Thyroid gland (tissue), 4 donors: ENCODE measurements at places on chromosomes 2 and 18. TPM values are rescaled to one million over a fixed set of nuclear protein-coding genes. Genes with fewer than 3 reads are reported as not detected.
A peak's percentile ranks its signal among the peaks of the same experiment; 100 is the strongest.

ME2 gene
- total RNA-seq: 48.1 TPM

CAPN10 gene
- total RNA-seq: 25.3 TPM

UBXN2A gene
- 13.8 TPM for total RNA-seq

DNA sequence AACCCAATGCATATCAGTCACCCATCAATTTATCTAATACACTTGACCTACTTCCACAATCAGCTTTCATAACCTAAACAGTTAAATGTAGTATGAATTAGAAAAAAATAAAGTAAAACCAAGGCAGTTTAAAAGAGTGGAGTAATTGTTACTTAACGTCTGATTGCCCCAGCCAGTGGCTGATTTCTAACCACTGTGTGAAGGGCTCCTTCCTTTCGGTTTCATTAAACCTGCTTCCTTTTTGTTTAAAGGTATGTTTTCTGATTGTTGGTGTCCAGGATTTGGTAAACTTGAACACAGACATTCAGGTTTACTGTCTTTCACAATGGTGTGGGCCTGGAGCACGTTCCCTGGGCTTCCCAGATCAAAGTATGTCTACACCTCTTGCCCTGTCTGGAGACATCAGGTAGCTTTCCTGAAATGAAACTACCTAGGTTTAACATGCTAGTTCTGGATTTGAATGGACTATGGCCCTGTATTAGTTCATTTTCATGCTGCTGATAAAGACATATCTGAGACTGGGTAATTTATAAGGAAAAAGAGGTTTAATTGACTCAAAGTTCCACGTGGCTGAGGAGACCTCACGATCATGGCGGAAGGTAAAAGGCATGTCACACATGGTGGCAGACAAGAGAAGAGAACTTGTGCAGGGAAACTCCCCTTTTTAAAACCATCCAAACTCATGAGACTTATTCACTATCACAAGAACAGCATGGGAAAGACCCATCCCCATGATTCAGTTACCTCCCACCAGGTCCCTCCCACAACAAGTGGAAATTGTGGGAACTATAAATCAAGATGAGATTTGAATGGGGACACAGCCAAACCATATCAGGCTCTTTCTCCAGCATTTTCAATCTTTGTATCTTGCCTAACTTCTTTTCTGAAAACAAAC, 605.2 kb upstream of the ID2 start:
- no peaks in the 10 kb centered on the region for H3K27me3 ChIP-seq
- no peak overlapping the region for H3K27ac ChIP-seq
- DNase-seq: no peak
- H3K36me3 ChIP-seq: no peaks in the 10 kb centered on the region

GRCh38 chr2:85853499-85854165, 35.2 kb downstream of the ST3GAL5 start:
- DNase-seq: peak; percentile 34
- H3K4me1 ChIP-seq: peaks cover 6% of the 10 kb centered on the region
- no peaks in the 10 kb centered on the region for H3K27me3 ChIP-seq

DNA sequence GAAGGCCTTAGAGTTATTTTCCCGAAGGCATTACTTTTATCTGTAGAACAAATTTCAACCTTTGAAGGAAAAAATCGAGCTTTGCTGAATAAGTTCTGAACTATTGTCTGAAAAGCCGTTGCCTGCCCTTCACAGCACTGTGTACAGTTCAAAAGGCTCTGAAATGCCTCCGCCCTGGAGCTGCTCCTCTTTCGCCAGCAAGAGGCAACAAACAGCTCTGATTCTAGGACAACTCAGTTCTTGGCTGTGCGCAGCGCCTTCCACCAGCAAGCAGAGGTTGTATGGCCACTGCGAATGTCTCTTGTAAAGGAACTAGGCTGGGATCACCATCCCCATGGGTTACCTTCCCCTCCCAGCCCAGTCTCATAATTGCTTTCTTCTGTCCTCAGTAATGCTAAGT, 308.5 kb downstream of the GBX2 start:
- no peaks in the 10 kb centered on the region for H3K27me3 ChIP-seq
- H3K27ac ChIP-seq: no peak overlapping the region
- no peak overlapping the region for H3K4me3 ChIP-seq

DNA sequence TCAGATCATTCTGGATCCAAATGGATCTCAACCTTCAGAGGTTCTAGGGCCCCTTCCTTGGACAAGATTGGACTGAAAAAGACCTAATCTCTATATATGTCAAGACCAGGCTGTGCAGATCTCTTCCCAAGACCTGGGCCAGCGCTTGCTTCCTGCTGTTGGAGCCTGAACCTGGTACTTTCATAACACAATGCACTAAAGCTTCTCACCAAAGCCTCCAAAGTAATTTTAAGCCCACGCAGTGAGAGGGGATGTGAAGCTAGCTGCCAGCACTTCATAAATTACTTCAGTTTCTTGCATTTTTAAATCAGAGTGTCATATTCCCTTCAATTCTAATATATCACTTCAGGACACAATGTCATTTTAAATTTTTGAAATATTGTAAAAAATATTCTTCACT, 50.7 kb downstream of the LRRC30 start:
- no peak overlapping the region for H3K4me3 ChIP-seq
- no peaks in the 10 kb centered on the region for H3K27me3 ChIP-seq
- DNase-seq: no peak
- H3K27ac ChIP-seq: no peak overlapping the region
- no peaks in the 10 kb centered on the region for H3K36me3 ChIP-seq

- peak; percentile 90 for DNase-seq
- no peak overlapping the region for H3K4me3 ChIP-seq
- H3K27me3 ChIP-seq: no peaks in the 10 kb centered on the region
Observed at GRCh38 chr2:71700658-71701397, 247.5 kb downstream of the DYSF start.

GRCh38 chr2:207561386-207562080, 31.8 kb downstream of the CREB1 start:
- DNase-seq: no peak
- H3K4me1 ChIP-seq: no peaks in the 10 kb centered on the region
- H3K27me3 ChIP-seq: no peaks in the 10 kb centered on the region

DNA sequence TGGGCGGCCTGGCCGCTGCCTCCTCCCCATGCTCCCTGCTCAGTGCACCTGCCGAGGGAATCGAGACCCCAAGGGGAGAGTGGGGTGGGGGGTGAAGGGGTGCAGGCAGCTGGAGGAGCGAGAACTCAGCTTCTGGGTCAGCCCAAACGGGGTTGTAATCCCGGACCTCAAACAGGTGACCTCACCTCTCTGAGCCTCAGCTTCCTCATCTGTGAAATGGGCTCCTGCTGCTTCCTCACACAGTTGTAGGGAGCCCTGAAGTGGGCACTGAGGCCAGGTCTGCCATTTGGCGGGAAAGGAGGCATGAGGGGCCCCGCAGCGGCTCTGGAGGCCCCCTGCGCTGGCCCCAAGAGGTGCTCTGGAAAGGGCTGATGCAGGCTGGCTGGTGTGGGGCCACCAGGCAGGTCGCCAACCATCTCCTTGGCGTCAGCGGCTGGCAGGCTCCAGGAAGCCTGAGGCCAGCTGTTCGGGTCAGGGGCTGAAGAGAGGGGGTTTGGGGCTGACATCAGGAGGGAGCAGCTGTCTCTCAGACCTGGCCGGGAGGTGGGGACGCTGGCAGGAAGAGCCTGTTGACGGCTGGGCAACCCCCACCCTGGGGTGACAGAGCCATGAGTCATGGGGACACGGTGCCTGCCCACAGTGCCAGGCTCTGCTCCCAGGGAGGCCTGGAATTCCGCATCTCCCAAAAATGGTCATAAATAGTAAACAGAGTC, 4.9 kb downstream of the KLHL30 start:
- H3K27me3 ChIP-seq: no peaks in the 10 kb centered on the region
- no peaks in the 10 kb centered on the region for H3K36me3 ChIP-seq
- H3K4me1 ChIP-seq: peaks cover 15% of the 10 kb centered on the region
- no peak overlapping the region for H3K27ac ChIP-seq
- H3K4me3 ChIP-seq: no peak overlapping the region
- no peak for DNase-seq

GRCh38 chr2:45494275-45494977, 116.6 kb downstream of the SRBD1 start:
- no peak overlapping the region for H3K4me3 ChIP-seq
- no peaks in the 10 kb centered on the region for H3K27me3 ChIP-seq
- DNase-seq: no peak
- H3K4me1 ChIP-seq: no peaks in the 10 kb centered on the region

GRCh38 chr2:146661473-146662096, 1183.2 kb upstream of the ACVR2A start:
- H3K4me1 ChIP-seq: no peaks in the 10 kb centered on the region
- H3K27ac ChIP-seq: no peak overlapping the region
- no peak overlapping the region for H3K4me3 ChIP-seq
- DNase-seq: no peak
- no peaks in the 10 kb centered on the region for H3K27me3 ChIP-seq

DNA sequence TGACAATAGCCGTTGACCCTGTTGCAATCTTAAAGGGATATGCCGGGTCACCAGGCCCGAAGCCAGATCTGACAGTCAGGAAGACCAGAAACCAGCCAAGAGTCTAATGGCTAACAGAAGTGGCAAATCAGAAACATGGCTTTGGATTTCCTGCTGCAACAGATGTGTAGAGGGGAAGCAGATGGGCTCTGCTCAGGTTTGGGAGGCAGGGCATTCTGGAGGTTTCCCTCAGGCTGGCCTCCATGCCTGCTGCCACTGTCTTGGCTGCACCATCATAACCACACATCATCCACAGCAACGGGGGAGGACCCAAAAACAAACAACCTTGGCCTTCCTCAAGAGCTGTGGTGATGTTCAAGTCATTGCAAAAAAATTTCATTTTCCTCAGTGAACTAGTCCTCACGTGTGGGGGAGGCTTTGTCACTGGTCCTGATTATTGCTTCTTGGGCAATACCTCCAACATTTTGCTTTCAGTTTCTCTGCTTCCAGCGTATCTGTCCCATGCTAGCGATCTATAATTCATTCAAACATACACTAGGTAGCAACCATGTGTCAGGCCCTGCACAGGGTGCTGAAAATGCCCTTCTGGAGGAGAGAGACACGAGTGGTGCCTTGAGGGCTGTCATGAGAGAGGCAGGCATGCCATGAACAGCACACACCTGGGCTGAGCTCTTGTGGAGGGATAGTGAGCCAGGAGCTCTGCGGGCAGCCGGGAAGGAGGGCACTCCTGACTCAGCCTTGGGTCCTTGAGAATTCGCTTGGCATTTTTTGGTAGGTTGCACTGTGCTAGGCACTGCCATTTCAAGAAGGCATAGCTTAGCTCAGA, 48.2 kb upstream of the LGALSL start:
- DNase-seq: peak; percentile 13
- no peaks in the 10 kb centered on the region for H3K36me3 ChIP-seq
- no peak overlapping the region for H3K27ac ChIP-seq
- no peak overlapping the region for H3K4me3 ChIP-seq
- peaks cover 37% of the 10 kb centered on the region for H3K4me1 ChIP-seq
